A549 treated with RU486 at 1 μM for 4 hours (cell line): ENCODE measurements at places on chromosomes 1 and 21. TPM values are rescaled to one million over a fixed set of nuclear protein-coding genes. Genes with fewer than 3 reads are reported as not detected.

Gene SLC22A15
- total RNA-seq: 0.27 to 0.85 TPM (median 0.54 TPM) in 5 replicates

Gene KCNJ15
- 0.05 to 0.22 TPM (median 0.08 TPM) in 5 replicates for total RNA-seq

Gene KLHL17
- 9.9 to 18.0 TPM (median 14.9 TPM) in 5 replicates for total RNA-seq

Gene RXFP4
- not detected in 5 replicates for total RNA-seq

Gene RIIAD1
- total RNA-seq: not detected in 5 replicates

Gene AMY2A
- not detected in 5 replicates for total RNA-seq

Gene C1orf94
- total RNA-seq: not detected in 5 replicates

Gene RGS8
- total RNA-seq: not detected in 5 replicates

Gene ODF2L
- total RNA-seq: 3.2 to 10.5 TPM (median 9.7 TPM) in 5 replicates

Gene PRELP
- total RNA-seq: not detected in 5 replicates

Gene GCSAML
- not detected in 5 replicates for total RNA-seq

Gene SPATA45
- not detected in 5 replicates for total RNA-seq

Gene FAM110D
- 0.06 TPM in 1 of 5 replicates, not detected in the others for total RNA-seq

Gene SV2A
- total RNA-seq: 0.06 to 0.19 TPM (median 0.13 TPM) in 5 replicates

Gene S100A16
- 415 to 520 TPM (median 478 TPM) in 5 replicates for total RNA-seq

Gene UBE2U
- total RNA-seq: not detected in 5 replicates

Gene PODN
- not detected in 5 replicates for total RNA-seq

Gene MYOC
- total RNA-seq: not detected in 5 replicates

Gene NBPF19
- total RNA-seq: 3.5 to 4.2 TPM (median 3.7 TPM) in 5 replicates

Gene SDF4
- total RNA-seq: 105 to 136 TPM (median 127 TPM) in 5 replicates

Gene CACNA1S
- total RNA-seq: not detected in 5 replicates

Gene SLC9C2
- not detected in 5 replicates for total RNA-seq

Gene CLEC20A
- total RNA-seq: not detected in 5 replicates

Gene TNNT2
- 0.17 to 0.27 TPM in 2 of 5 replicates, not detected in the others for total RNA-seq

Gene MYCBP
- 9.0 to 24.0 TPM (median 22.4 TPM) in 5 replicates for total RNA-seq

Gene SPRR1B
- not detected in 5 replicates for total RNA-seq

Gene ATP8B2
- 23.5 to 36.3 TPM (median 27.9 TPM) in 5 replicates for total RNA-seq

Gene MANEAL
- 20.5 to 27.2 TPM (median 25.5 TPM) in 5 replicates for total RNA-seq

Gene SPRR2G
- not detected in 5 replicates for total RNA-seq

Gene TTC39A
- total RNA-seq: 1.3 to 2.4 TPM (median 1.5 TPM) in 5 replicates

Gene MAP3K21
- 6.0 to 12.9 TPM (median 12.1 TPM) in 5 replicates for total RNA-seq

Gene GSTM5
- total RNA-seq: not detected in 5 replicates

Gene ZNF648
- not detected in 5 replicates for total RNA-seq

Gene PTPRF
- total RNA-seq: 84.6 to 111 TPM (median 96.8 TPM) in 5 replicates

Gene SFT2D2
- 10.3 to 21.4 TPM (median 16.7 TPM) in 5 replicates for total RNA-seq

Gene OR6K3
- total RNA-seq: not detected in 5 replicates

Gene SPRR5
- not detected in 5 replicates for total RNA-seq

Gene ICOSLG
- total RNA-seq: 2.2 to 3.0 TPM (median 2.9 TPM) in 5 replicates

Gene TNFSF18
- total RNA-seq: not detected in 5 replicates

Gene CTTNBP2NL
- total RNA-seq: 6.1 to 9.2 TPM (median 7.6 TPM) in 5 replicates

Gene OSCP1
- total RNA-seq: 5.5 to 7.0 TPM (median 6.1 TPM) in 5 replicates

Gene ADAMTS5
- not detected in 5 replicates for total RNA-seq

Gene S100A8
- not detected in 5 replicates for total RNA-seq
